Fibroblast of skin of right quadriceps (primary cell): ENCODE measurements at places on chromosomes 13 and 19.

DNA sequence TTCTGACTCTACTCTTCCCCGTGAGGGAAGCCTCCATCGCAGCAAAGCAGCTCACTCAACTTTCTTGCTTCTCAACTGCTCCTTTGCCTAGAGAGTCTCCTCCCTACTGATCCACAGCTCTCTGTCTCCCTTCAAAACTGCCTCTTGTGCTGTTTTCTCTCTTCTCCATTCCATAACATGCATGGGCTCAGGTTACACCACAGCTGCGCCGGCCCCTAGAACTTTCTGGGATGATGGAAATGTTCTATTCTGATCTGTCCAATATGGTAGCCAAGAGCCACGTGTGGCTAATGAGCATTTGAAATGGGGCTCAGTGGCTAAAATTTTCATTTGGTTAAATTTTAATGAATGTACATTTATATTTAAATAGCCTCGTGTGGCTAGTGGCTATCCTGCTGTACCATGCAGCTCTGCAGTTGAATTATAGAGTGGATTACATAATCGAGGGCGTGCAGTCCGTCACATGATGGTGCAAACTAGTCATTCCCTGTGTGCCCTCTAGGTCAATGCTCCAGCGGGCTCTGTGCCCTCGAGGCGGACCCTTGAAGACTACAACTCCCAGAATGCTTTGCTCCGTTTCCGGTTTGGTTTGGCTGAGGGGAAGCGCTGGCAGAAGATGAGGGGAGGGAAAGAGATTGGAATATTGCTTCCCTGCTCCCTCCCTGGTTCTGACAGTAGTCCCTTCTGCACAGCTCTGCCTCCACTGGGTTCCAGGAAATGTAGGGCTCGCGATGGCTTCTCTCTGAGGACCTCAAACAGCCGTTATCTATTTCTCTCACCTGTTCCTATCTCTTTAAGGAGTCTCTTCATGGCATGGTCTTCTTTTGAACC, 109.8 kb downstream of the CACNA1A start:
- peak; percentile 51 for DNase-seq

DNA sequence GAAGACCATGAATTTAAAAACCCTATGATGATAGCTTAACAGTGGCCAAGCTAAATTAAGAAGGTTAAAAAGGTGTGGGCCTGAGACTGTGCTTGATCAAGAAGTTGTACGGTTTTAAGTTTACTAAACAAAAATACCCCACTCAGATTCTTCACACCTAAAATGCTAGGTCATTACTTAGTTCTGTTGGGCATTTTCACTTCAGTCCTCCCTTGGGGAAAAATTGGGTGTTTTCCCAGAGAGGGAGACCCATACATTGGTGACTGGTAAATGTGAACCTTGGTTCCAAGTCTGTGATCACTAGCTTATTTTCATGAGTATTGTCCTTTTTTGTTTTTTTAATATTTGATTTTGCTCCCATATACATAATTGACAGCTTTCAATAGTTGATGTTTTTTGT, 44.4 kb downstream of the MTUS2 start:
- DNase-seq: no peak

- no peak for DNase-seq
Observed at GRCh38 chr19:44557933-44558332, 28.5 kb upstream of the CEACAM20 start.

DNA sequence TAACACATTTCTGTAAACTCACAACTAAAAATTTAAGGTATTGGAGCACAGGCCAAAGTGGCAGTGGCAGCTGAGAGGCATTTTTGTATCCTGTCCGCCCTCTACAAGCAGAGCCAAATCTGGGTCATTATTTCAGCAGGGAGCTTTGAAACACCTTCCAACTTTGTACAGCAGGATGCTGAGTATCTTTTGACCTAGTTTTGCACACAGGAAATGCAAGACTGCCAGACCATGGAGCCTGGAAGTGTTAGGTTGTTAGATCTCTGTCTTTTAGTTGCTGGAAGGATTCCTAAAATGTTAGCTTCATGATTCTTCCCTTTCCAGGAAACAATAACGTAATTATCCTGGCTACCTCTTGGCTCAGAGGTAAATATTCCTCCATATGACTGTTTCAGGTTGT, 148.6 kb upstream of the ATXN8OS start:
- DNase-seq: no peak

DNA sequence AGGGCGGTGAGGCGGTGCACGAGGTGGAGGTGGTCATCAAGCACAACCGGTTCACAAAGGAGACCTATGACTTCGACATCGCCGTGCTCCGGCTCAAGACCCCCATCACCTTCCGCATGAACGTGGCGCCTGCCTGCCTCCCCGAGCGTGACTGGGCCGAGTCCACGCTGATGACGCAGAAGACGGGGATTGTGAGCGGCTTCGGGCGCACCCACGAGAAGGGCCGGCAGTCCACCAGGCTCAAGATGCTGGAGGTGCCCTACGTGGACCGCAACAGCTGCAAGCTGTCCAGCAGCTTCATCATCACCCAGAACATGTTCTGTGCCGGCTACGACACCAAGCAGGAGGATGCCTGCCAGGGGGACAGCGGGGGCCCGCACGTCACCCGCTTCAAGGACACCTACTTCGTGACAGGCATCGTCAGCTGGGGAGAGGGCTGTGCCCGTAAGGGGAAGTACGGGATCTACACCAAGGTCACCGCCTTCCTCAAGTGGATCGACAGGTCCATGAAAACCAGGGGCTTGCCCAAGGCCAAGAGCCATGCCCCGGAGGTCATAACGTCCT, 9.4 kb upstream of the PROZ start:
- no peak for DNase-seq

GRCh38 chr19:16252459-16253205, 54.9 kb downstream of the AP1M1 start:
- no peak for DNase-seq

DNA sequence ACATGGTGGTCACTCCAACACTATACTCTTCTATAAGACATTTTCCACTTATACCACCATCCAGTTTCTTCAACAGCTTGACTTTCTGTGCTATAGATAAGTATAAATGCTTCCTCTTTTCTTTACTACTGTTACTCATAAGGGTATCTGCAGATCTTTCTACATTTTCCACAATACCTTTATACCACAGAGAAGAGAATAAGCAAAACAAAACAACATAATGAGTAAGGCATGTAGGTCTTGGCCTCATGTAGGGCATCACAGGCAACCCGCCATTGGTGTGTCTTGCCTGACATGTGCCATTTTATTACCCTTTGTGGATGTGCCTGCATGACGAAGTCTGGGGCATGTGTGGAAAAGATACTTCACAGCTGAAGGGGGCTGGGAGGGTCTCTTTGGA, 265.3 kb upstream of the STARD13 start:
- no peak for DNase-seq

GRCh38 chr13:54183166-54183565, 1154.6 kb downstream of the OLFM4 start:
- no peak for DNase-seq

- DNase-seq: no peak
Observed at GRCh38 chr13:63680704-63681103, 2265.1 kb upstream of the PCDH20 start.

DNA sequence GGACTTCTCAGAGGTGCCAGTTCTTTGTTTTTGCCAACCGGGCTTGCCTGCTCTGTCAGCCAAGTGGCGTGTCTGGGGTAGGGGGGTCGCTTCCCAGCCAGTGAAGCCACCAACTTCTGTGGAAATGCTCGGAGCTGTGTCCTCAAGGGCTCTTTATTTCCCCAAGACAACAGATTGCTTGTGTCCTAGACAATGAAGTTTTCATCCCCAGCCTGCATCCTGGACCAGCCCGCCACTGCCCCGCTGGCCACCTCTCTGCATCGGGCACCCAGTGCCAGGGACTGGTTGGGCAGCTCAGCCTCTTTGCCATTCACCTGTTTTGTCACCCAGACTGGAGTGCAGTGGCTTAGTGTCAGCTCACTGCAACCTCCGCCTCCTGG, 3.7 kb downstream of the RAB11B start:
- no peak for DNase-seq

- no peak for DNase-seq
Observed at GRCh38 chr13:81021284-81021840, 680.4 kb upstream of the SPRY2 start.

DNA sequence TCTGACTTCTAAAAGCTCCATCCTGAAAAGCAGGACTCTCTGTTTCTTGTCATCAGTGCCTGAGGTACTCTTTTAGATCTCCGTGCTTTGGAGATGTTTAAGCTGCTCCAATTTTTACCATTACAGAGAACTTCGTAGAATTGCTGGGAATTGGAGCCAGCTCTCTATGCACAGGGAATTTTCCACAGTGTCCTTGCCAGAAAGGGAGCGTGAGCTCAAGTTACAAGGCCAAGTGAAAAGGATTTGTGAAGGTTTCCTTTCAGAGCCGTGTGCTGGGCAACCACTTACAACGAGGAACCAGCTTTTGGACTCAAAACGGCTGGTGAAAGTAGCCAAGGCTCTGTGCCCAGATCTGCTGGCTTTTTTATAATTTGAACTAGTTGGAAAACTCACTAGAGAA, 82.6 kb downstream of the NUFIP1 start:
- peak; percentile 46 for DNase-seq

GRCh38 chr19:45752639-45753038, 16.4 kb downstream of the SIX5 start:
- no peak for DNase-seq

DNA sequence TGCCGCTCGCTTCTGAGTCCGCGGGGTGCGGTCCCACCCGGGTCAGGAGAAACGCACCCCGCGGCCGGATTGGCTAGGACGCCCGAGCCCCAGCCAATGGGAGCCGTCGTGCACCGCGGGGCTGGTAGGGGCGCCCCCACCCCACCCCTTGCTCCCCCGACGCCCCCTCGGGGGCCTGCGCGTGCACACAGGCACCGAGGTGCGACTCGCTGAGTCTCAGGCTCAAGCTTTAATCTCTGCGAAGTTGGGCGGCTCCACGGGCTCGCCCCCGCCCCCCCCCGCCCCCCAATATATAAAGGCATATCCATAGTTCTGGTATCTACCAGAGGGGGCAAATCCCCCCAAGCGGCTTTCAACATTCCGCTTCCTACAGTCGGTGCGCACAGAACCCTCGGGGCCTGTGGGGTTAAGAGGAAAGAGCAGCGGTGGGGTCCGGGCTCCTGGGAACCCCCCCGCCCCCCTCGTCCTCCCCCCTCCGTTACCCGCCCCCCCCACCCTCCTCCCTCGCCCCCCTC, at the start of gene COX6B2:
Gene COX6B2, minus strand, starts transcription at position 22 of the 515 bp plus-strand sequence. CDS start 198 bp downstream, outside the sequence.
- DNase-seq: no peak

- DNase-seq: no peak
Observed at GRCh38 chr13:113544071-113544891, 40.3 kb upstream of the TFDP1 start.

DNA sequence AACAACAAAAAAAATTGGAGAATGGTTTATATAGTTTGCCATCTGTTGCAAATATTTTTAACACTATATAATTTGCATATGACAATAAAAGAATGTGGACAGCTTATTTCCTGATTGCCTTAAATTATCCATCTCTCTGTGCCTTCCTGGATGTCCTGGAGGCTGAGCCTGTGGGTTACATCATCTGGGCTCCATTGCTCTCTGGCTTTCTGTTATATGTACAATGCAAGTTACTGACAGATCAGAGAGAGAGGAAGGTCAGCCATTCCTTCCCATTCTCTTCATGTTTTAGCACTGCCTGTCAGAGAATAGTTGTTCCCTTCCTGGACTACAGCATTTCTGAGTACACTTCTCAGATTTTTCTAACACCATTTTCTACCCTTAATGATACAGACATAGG, 758.3 kb upstream of the PCDH20 start:
- DNase-seq: no peak

DNA sequence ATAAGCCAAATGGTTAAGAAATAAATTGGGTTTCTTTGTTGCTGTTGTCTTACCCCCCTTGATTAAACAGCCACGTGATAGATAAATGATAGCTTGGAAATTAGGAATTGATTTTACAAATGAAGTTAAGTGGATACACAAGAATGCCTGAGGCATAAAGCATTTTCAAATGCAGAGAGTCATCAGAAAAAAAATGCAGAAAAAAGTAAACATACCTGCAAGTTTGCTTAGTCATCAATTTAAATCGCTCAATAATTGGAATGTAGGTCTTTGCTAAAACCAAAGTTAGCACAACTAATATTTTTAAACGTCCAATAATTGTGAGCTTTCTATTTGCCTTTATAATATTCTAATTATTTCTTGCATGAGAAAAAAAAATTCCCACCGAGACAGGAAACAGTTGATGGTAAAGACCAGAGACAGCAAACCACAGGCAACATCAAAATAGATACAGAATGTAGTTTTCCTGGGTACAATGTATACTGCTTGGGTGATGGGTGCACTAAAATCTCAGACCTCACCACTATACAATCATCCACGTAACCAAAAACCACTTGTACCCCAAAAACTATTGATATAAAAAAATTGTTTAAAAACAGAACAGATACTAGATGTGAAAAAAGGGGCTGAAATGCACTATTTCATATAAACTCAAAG, 924.0 kb downstream of the PCDH9 start:
- no peak for DNase-seq

DNA sequence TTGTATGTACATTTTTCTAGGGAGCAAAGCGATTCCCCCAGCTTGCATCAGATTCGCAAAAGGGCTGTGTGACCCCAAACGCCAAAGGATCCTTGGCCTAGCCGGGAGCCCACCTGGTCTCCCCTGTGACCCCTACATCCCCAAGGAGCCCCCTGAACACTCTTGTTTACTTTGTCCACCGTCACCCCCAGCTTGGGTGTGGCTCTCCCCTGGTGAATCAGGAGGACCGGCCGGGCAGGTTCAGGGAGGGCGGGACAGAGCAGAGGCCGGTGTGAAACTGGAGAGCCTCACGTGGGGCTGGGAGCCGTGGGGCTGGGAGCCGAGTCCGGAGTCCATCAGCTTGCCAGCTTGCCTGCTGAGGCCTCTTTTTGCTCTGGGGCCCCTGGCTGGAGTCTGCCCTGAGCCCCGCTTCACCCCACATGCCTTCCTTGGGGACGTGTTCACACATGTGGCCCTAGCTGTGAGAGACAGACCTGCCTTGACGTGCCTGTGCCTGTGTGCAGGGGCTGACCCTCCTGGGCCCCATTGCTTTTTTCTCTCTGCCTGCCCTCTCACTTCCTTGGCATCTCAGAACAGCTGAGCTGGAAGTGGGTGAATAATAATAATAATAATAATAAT, 2.0 kb downstream of the ITPKC start:
- DNase-seq: no peak

DNA sequence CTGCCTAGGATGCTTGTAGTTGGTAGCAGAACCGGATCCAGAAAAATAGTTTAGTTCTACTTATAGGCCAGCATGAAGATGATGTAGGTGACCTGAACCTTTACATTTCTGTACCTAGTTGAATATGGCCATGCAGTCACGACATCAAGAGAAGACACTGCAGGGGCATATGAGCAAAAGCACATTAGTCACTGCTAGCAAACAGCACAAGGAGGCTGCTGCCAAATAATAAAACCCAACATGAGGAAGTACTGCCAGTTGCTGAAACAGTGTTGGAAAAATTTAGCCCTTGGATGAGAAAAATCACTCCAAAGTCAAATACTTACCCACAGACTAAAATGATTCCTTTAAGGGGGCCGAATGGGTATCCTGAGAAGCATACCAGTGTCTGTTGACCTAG, 20.8 kb downstream of the ERICH6B start:
- no peak for DNase-seq

- no peak for DNase-seq
Observed at GRCh38 chr19:19049406-19049805, 14.4 kb upstream of the SLC25A42 start.
